ENCODE measurements at places on chromosomes 1 and 21.

- no peak for DNase-seq
Observed at GRCh38 chr1:231919239-231919885, 292.8 kb downstream of the DISC1 start.

GRCh38 chr1:70465911-70466310 is 54.8 kb downstream of the CTH start:
- no peak for DNase-seq

- no peak for DNase-seq
Observed at GRCh38 chr1:86926883-86927282, 12.4 kb downstream of the HS2ST1 start.

- no peak for DNase-seq
Observed at GRCh38 chr1:24919791-24920532, 10.1 kb downstream of the RUNX3 start.

DNA sequence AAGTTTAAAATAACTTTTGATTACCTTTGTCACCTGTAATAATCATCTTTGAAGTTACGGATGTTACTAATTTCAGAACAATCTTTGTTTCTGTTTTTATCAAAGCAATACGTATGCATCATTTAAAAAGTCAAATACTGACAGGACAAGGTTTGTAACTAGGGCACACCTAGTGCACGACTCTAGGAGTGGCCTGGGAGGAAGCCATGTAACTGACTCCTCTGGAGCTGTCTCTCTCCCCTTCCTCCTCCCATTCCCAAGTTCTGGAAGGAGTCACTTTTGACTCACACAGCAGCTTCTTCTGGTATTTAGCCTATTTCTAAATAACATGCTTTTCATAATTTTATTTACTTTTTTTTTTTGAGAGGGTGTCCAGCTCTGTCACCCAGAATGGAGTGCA is 11.8 kb upstream of the RAP1GAP start:
- no peak for DNase-seq

DNA sequence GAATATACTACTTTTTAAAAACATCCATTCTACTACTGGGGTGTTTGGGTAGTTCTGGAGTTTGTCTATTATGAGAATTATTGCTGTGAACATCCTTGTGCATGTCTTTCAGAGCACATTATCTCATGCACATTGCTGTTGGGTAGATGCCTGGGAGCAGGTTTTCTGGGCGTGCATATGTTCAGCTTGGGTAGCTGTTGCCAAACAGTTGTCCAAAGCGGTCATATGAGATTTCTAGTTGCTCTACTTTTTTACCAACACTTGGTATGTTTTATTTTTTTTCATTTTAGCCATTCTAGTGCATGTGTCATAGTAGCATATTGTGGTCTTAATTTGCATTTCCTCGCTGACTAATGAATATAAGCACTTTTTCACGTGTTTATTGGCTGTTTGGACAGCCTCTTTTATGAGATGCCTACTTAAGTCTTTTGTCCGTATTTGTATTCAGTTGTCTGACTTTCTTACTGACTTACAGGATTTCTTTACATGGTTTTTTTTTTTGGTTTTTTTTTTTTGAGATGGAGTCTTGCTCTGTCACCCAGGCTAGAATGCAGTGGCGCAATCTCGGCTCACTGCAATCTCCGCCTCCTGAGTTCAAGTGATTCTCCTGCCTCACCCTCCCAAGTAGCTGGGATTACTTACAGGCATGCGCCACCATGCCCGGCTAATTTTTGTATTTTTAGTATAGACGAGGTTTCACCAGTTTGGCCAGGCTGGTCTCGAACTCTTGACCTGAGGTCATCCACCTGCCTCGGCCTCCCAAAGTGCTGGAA is 18.1 kb downstream of the ZDHHC18 start:
- no peak for DNase-seq

- DNase-seq, result no peak
Observed at GRCh38 chr1:17819129-17819802, 64.1 kb downstream of the ACTL8 start.

DNA sequence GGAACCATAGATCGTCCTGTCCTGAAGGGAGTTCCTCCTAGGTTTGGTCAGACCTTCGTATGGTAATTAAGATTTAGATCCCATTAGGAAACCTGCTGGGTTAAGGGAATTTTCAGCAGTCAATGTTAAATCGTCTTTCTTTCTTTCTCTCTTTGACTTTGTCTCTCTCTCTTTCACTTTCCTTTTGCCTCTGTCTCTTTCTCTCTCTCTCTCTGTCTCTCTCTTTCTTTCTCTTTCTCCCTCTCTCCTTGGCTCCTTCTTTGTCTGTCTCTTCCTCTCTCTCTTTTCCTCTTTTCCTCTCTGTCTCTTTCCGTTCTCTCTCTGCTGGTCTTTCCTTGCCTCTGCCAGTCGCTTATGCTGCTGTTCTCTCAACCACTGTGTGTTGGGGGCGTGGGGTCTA is 8.7 kb downstream of the OR2W3 start:
- DNase-seq, result no peak

DNA sequence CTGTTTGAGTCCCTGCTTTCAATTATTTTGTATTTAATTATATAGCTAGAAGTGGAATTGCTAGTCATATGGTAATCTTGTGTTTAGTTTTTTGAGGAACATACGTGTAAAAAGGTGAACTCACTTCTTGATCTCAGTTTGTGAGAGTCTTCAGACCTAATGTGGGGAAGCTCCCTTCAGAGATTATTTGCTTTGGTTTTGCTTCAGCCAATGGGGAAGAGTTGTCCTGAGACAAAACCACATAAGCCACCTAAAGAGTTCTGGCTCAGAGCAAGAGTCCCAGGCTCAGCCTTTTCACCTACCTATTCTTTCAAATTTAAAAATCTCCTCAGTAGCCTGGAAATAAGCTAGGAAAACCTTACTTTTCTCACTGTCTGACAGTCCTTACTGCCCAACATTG is 138.4 kb downstream of the UCK2 start:
- no peak for DNase-seq

DNA sequence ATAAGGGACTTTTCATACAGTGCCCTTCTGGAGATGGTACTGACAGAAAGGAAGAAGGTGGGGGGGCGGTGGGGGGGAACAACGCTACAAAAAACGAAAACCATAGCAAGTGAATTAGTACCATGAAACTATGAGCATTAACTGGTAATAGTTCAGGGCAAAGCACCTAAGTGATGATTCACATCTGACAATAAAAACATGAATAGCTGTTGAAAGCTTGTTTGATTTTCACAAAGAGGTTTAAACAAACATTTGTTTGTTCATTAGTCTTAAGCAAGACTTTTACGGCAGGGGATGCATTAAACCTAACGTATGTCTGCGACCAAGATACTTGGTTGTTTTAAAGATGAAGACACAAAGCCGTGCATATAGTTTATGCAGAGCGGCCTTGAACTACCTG is 177.5 kb downstream of the LMO4 start:
- DNase-seq, result no peak

DNA sequence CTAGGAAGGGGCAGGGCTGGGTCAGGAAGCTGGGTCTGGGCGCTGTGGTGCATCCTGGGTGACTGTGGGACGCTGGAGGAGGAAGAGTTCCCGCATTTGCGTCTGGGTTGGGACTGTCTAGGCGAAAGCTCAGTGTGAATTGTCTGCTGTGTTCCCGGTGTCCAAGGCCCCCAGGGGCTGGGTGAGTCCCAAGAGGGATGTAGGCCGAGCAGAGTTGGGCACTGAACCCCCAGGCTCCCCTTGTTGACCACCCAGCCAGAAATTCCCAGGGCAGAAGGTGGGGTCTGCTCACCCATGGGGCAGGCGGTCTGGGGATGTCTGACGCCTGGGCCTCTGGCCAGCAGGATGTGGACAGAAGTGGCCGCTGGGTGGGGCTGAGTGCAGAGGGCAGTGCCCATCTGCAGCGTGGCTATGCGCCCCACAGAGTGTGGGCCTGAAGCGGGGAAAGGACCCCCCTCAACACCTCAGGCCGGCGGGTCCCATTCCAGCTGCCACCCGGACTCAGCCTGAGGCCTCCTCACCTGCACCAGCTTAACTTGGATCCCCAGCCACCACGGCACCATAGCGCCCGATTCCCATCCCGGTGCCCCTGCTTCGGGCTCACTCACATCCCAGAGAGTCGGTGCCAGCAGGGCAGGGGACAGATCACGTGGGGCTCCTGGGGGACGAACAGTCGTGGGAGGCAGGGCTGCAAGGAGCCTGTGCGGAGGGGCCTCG is 37.0 kb upstream of the POFUT2 start:
- DNase-seq, result no peak

GRCh38 chr1:153749408-153750005 is 21.7 kb downstream of the INTS3 start:
- DNase-seq, result peak; percentile 88

DNA sequence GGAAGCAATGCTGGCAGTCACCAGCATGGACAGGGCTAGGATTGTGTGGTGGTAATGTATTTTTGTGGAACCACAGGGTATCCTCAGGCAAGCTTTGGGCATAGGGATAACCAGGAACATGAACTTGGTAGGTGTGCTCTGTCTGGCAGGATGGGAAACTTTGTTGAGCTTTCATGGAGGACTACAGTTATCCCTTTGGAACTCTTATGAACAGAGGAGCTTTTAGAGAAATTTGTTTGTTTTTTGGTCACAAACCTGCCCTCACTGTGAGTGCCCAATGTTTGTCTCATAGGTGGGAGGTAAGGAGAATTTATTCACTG is 54.4 kb downstream of the MACF1 start:
- no peak for DNase-seq

Data from hematopoietic multipotent progenitor cell treated with erythropoietin and hydrocortisone succinate and interleukin-3 and kit ligand, for 8 days (in vitro differentiated cells).